ENCODE measurements at places on chromosomes 16 and 17.

DNA sequence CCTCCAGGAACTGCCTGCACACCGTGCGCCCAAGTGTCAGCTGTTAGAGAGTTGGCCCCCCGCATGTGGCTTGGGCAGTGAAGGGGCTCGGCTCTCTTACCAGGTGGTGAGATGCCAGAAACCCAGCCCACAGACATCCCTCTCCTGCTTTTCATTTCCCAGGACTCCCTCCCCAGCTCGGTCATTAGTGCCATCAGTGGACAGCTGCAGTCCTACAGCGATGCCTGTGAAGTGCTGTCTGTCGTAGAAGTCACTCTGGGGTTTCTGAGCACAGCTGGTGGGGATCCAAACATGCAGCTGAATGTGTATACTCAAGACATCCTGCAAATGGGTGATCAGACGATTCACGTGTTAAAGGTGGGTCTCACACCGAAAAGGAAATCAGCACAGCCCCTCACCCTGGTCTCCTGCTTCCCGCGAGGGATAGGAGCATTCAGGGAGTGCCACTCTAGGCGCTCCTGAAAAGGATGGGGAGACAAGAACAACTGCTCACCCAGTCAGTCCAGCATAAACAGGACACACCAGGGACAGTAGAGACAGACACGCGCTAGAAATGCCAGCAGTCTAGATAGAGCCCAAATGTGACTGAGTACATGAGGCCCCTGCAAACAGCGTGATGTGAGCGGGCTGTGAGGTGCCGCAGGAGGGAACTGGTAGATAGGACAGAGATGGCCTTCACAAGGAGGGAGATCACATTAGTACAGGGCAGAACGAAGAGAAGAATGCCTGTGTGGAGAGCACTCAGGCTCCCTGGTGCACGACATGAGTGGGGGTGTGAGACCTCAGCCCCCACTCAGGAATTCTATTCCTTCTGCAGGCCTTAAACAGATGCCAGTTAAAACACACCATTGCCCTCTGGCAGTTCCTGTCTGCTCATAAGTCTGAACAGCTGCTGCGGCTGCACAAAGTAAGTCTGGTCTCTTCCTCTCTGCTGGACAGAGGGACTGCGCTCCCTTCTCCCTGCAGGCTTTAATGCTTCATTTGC, 25.7 kb upstream of the ENDOV start:
- DNase-seq, result no peak

GRCh38 chr16:67571464-67571863, 9.1 kb downstream of the CTCF start:
- no peak for DNase-seq

GRCh38 chr16:81752225-81752875, 26.7 kb upstream of the PLCG2 start:
- no peak for DNase-seq

- no peak for DNase-seq
Observed at GRCh38 chr17:78759969-78760352, 22.1 kb downstream of the CYTH1 start.

GRCh38 chr17:4933646-4934045, 1.6 kb downstream of the GP1BA start:
- no peak for DNase-seq

- no peak for DNase-seq
Observed at GRCh38 chr17:7123844-7124243, 9.2 kb upstream of the ASGR2 start.

GRCh38 chr17:41496803-41497484, 7.2 kb upstream of the KRT36 start:
- peak; percentile 89 for DNase-seq

- no peak for DNase-seq
Observed at GRCh38 chr16:84844049-84844350, 24.2 kb downstream of the CRISPLD2 start.

DNA sequence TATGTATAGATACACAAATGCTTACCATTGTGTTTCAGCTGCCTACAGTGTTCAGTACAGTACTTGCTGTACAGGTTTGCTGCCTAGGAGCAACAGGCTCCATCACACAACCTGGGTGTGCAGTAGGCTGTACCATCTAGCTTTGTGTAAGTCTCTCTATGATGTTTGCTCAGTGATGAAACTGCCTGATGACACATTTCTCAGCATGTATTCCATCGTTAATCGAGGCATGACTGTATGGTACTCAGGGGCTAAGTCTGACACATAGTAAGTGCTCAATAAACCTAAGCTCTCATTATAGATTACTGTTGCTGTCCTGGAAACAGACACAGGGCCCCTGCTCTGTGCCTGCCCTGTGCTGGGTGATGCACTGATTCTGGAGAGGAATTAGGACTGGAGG, 18.1 kb downstream of the KCNJ12 start:
- no peak for DNase-seq

DNA sequence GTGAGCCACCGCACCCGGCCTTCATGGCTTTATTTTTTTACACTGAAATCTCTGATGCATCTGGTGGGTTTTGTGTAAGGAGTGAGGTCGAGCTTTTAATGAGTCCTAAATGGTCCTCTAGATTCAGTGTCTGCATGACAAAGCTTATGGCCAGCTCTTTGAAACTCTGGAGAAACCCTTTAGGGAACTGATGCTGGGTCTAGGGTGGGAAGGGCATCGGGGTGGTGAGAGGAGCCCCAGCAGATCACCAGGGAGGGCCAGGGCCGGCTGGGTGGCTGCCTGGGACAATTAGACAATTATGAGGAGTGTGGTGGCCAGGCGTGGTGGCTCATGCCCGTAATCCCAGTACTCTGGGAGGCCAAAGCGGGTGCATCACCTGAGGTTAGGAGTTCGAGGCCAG, 93.9 kb downstream of the SEC14L1 start:
- DNase-seq, result no peak

DNA sequence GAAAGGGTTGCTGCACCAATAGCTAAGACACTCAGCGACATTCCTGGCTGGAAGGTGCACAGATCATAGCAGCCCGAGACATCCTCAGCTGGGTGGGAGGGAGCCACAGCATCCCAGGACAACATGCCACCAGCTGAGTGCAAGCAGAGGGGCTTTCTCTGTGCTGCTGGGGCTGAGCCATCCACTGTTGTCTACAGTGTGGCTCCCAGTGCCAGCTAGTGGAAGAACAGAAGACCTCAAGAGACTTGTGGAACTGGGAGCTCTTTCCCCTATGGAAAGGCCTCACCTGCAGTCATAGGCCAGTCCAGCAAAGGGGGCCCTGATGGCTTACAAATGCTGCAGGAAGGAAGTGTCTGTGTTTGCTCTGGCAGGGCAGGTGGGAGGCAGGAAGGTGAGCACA, 131.0 kb downstream of the C16orf78 start:
- DNase-seq, result no peak

DNA sequence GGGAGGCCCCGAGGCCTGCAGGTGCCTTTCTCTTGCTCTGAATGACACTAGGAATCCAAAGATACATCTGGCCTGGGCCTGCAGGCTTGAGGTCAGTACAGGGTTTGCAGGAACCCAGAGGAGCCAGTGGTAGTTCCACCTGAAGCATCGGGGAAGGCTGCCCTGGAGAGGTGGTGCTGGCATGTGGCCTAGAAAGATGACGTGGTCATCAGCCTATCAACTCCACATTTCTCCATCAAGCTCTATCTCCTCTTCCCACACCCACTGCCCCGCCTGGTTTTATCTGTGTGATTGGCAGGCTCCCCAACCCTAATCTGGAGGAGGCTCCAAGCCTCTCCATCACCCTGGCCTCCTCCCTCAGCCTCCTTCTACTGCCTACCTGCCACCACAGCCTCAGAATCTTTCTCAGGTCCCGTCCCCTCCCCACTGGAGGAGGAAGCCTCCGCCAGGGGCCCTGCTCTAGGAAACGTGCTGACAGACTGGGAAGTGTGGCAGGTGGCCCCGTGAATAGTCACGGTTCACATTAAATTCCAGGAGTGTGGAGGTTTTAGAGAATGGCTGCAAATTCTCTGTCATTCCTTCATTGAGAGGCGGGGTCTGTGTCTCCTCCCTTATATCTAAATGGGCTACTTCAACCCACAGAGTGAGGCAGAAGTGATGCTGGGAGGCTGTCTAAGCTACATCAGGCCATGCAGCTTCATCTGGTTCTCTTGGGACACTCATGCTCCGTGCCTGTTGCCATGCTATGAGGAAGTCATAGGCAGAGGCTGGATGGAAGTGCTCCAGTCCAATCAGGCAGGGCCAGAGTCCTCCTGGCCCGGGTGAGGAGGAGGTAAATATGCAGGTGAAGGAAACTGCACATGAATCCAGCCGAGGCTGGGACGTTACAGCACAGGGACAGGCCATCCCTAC, 11.4 kb upstream of the MAP2K3 start:
- peak; percentile 2 for DNase-seq

Data from iPS-NIHi11 (cell line).